Esophagus squamous epithelium (tissue), 5 donors: ENCODE measurements at places on chromosomes 3 and 15. TPM values are rescaled to one million over a fixed set of nuclear protein-coding genes. Genes with fewer than 3 reads are reported as not detected.

- DNase-seq, result no peak
These were observed 146.4 kb downstream of the IGF1R start for GRCh38 chr15:98794748-98795147.

- no peak for DNase-seq
These were observed 35.8 kb downstream of the QTRT2 start for GRCh38 chr3:114092151-114093015.

DNA sequence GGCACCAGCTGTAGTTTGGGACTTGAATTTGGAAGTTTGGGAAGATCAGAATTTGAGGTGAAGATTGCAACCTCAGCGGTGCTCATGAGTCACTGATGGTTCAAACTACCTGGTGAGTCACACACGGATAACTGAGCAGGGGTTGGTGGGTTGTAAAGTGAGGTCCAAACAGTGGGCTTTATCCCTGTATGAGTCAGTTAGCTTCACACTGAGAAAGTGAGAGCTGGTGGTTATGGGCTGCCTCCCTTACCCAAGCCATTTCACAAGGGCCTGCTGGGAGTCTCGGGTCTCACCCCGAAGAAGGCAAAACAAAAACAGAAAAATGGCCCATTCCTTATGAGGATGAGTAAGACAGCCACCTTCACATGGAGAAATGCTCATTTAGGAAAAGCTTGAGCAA, 77.0 kb downstream of the ITGA11 start:
- no peak for DNase-seq

- no peak for DNase-seq
These were observed 244.5 kb downstream of the CNTN4 start for GRCh38 chr3:2343031-2343682.

DNA sequence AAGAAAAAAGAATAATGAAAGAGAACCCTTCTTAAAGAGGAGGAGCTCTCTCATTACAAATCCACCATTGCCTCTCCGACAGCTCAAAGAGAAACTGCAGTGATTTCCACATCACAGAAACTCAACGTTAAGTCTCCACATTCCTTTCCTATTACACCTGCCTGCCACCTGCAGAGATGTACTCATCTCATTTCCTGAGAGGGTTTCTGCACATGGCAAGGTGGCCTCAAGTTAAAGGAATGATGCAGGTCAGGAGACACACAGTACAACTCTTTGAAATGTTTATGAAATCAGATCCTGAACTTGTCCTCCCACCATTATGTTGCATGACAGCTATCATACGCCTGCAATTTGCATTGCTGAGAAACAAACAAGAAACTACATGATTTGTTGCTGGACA, 458.4 kb upstream of the ADAMTS9 start:
- DNase-seq, result no peak

DNA sequence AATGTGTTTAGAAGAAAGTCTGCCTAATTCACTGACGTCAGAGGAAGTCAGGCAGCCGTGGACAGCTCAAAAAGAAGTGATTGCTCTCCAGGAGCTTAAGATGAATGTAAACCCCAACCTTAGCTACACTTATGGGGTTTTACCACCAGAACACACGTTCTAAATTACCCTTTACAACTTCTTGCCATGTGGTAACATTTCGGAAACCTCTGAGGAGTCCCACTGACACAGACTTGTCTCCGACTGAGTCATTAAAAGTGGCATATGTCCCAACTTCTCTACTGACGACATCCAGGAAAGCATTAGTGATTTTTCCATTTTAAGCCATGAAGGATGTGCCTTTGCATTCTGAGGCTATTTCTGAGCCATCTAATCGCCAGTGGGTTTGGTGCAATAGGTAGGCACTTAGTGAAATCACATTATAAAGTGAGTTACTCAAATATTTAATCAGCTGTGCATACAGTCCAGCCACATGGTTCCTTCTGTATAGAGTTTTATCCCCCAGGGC, 32.4 kb downstream of the C2CD4A start:
- DNase-seq, result no peak

DNA sequence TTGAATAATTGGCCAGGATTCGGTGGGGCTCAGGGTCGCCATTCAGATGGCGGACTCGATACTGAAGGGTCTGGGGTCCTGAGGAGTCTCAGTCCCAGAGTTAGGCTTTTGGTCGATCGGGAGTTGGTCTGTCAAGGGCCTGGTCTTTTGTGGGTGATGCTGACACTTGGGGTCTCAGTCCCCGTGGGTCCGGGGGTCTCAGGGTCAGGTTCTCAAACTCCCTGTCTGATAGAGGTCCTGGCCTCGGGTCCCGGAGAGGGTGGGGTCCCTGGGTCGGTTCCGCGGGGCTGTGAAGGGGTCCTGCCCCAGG, 467 bp downstream of the NCKIPSD start:
- DNase-seq, result no peak

DNA sequence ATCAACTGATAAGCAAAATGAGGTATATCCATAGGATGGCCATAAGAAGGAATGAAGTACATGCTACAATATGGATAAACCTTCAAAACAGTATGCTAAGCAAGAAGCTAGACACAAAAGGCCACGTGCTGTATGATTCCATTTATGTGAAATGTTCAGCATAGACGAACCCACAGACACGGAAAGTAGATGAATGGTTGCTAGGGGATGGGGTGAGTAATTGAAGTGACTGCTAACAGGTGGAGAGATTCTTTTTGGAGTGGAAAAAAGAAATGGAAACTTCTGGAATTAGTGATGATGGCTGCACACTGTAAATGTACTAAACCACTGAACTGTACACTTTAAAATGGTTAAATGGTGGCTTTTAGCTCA, 630 bp upstream of the EFCAB12 start:
- no peak for DNase-seq

GRCh38 chr3:133927540-133928066, 31.9 kb upstream of the RAB6B start:
- DNase-seq, result no peak

- DNase-seq, result no peak
These were observed 435.2 kb upstream of the DPPA4 start for GRCh38 chr3:109772520-109772919.

GRCh38 chr3:58398669-58399333, 34.8 kb downstream of the PDHB start:
- no peak for DNase-seq

DNA sequence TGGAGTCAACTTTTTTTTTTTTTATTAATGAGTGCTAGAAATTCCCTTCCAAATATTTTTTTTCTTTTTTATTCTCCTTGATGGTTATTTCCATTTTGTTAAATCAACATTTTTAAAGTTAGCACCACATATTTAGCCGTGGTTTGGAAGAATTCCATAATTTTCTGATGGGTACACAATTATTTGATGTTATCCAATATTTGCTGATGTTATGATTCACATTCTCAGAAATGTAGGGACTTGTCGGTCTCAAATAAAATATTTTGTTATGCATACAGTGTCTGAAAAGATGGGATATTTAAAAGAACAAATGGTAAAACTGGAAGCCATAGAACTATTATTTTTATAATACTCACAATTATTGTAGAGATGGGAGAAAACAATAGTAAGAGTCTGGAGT, 911.5 kb upstream of the GBE1 start:
- no peak for DNase-seq

DNA sequence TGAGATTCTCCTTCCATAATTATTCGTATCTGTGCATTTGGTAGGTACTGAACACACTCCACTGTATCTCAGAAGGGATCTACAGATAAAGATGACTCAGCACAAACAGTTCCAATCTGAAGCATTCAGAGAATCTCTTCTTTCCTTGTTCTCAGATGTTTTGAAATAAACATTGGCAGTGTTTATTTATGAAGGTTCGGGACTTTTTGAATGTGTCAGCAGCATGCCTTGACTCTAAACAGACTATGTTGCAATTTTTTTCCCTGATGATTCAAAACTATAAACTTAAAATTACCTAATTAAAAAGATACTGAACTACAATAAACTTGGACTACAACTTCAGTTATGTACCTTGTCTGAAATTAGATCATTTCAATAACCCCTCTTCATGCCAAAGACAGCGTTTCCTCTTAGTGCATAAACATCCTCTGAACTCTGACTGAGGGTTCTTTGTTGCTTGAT, 612.9 kb upstream of the TBL1XR1 start:
- no peak for DNase-seq

DNA sequence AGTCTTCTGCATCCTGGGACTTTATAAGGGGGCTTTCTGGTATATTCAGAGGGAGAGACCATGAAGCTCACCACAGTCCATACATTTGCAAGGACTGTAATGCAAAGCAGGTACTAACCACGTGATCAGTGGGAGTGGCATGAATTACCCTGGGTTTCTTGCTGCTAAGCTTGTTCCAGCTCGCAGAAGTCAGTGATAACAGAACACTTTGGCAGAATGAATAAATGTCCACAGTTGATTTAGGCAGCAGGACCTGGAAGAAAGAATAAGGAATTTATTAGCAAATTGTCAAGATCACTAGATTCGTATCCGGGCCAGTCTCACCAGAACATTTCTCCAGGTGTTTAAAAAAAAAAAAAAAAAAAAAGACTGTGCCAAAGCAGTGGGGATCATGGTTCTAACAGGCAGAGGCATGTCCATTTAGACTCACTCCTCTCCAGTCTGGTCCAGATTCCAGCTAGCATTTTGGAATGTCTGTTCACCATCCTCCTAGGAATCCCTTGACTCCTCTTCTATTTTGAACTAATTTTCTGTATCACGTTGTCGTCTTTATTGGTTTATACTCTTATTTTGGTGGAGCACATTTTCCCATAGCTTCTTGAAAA, 24.5 kb downstream of the HHLA2 start:
- DNase-seq, result no peak

GRCh38 chr3:153835540-153835939, 285.6 kb upstream of the ARHGEF26 start:
- DNase-seq, result no peak

PLD1 gene
- 30.9 TPM for total RNA-seq

APBA2 gene
- total RNA-seq, result 9.9 TPM

ACKR2 gene
- total RNA-seq, result 3.1 TPM

LAMB2 gene
- 200 TPM for total RNA-seq

SIAH2 gene
- total RNA-seq, result 52.4 TPM

CLDN16 gene
- total RNA-seq, result 0.38 TPM

PLA2G4D gene
- 0.23 TPM for total RNA-seq

SPATA12 gene
- total RNA-seq, result not detected
